ENCODE measurements at places on chromosomes 2 and 18.

DNA sequence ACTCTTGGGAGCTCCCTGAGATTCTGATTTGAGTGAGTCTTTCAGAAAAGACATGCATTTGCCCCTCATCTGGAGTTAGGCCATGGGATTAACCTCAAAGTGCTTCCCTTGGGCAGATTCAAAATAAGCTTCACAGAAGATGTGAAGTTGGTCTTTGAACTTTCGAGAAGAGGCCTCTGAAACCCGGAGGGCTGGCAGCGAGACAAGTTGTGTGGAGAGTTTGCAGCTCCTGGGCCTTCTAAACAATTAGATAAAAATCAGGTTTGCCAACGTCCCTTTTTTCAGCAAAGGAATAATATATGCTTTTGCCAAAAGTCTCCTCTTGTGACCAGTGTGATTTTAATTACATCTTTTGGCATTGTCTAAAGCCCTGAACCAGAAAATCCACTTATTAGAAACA lies 489.7 kb downstream of the SOX11 start:
- no peak for DNase-seq

DNA sequence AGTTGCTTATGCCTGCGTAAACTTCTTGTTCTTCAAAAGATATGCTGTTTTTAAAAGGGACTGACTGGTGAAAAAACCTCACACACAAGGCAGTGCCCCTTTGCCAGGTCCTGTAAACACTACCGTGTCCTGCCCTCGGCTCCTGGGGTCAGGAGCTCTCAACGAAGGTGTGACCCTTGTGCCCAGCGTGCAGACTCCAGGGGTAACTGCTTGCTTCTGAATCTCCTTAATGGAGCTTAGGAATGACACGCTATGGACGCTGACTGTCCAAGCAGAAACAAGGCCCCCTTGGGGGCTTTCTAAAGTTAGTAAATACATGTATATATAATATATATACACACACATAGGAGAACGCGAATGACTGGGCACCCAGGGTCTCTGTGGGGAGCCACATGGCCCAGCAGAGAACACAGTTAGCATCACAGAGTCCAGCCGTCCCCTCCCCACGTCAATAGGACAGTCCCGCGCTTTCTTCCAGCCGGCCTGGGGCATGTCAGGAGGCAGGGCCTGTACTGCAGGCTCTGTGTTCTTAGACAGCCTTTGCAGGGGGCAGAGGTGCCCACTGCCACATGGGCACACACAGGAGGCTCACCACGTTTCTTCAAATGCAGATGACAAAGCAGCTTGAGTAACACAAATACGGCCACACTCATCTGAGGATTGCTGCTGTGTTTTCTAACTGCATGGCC lies 96.1 kb downstream of the HDAC4 start:
- no peak for DNase-seq

DNA sequence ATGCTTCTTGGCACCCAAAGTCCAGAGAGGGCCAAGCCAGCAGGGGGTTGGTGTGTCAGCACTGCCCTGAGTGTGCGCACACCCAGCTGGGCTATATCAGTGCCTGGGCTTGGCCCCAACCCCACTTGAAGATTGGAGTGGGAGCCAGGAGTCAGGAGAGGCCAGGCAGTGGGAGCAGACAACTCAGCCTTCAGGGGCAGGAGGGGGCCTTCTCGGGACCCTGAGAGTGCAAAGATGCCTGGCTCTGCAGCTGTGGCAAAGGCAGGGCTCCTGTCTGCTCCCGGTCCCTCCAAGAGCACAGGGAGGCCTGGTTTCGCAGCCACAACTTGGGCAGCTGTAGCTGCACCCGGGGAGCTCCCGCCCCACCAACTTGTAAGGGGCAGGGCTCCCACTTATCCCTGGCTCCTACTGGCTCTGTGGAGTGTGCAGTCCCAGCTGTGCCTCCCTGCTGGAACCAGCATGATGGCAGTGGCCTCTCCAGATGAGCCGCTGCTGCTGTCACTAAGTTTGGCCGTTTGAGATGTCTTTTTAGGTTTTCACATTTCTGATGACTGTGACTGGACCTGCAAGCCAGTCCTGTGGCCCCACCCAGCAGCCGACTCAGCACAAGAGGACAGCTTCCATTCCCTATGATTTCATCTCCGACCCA lies 148.8 kb upstream of the HS6ST1 start:
- DNase-seq: no peak

GRCh38 chr2:167057446-167057845 lies 169.2 kb downstream of the XIRP2 start:
- no peak for DNase-seq
